ENCODE measurements at places on chromosomes 4 and X. TPM values are rescaled to one million over a fixed set of nuclear protein-coding genes. Genes with fewer than 3 reads are reported as not detected.

SATL1 gene
- 1.2 TPM for total RNA-seq

MAP9 gene
- 32.6 TPM for total RNA-seq

MAGEA4 gene
- not detected for total RNA-seq

DCHS2 gene
- total RNA-seq, result 3.7 TPM

MGARP gene
- total RNA-seq, result 1.2 TPM

WDR45 gene
- total RNA-seq, result 23.9 TPM
